ENCODE measurements at places on chromosomes 12 and 14.
A peak's percentile ranks its signal among the peaks of the same experiment; 100 is the strongest.

GRCh38 chr14:68844210-68844545, 51.3 kb upstream of the ZFP36L1 start:
- DNase-seq, result no peak

DNA sequence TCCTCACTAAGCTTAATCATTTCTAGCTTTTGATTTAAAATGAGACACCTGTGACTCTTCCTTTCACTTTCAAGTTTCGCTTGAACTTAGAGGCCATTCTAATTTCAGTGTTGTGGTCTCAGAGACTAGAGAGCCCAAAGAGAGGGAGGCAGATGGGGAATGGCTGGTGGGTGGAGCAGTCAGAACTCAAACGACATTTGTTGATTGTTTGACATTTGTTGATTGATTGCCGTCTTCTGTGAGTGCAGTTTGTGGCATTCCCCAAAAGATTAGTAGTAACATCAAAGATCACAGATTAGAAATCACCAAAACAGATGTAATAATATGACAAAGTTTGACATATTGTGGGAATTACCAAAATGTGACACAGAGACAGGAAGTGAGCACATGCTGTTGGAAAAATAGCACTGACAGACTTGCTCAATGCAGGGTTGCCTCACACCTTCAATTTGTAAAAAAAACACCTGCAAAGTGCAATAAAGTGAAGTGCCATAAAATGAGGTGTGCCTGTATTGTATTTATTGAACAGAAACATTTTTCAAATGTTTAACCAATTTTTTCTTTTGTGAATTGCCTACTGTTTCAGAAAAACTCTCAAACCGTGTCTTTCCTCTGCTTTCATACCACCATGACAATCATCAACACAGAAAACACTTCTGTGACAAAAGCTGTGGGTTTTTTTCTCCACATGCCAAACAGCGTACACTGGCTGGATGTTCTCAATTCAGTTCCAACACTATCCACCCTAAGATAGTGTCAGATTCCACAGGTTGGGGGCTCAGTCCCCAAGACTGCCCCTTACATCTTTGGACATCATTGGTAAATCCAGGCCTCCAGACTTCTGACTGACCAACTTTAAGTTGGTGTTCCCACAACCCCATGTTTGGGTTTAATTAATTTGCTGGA, 376.3 kb upstream of the RGS6 start:
- peak; percentile 79 for DNase-seq

GRCh38 chr12:24081606-24082005, 132.1 kb upstream of the SOX5 start:
- DNase-seq, result no peak

DNA sequence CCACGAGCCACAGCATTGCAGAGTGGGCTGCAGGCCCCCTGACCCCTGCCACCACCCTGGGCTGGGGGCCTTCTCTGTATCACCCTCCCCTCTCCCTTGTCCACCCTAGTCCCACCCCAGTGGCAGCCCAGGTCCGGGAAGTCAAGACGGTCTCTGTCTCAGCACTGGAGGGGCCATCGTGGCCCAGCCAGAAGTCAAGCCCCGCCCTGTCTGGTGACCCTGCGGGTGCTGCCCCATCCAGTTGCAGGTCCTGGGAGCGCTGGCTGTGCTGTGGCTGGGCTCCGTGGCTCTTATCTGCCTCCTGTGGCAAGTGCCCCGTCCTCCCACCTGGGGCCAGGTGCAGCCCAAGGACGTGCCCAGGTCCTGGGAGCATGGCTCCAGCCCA, 2.7 kb downstream of the PLD4 start:
- no peak for DNase-seq

DNA sequence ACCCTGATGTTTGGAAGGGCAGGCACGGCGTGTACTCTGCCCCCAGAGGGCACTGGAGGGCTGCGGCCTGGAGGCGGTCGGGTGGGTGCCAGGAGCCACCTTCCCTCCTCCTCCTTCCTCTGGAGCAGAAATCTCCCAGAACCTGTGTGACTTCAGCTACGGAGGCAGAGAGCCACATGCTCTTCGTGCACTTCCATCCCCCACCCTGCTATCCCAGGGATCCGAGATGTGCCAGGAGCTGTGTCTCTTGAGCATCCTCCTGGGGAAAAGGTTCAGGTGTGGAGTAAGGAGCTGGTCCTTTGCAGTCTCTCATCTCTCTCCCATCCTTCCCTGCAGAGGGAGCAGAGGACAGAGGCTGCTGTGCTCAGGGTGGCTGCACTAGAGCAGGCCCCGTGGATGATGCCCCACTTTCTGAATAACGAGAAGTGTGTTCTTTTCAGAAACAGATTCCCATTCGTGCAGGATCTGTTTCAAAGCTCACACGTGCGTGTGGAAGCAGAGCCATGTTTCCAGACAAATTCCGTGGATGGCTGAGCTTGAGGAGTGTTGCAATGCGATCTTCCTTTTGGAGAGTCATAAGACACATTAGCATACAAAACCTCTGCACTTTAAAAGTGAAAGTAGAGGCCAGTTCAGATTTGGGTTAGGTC, 162.9 kb downstream of the ADGRD1 start:
- no peak for DNase-seq

- DNase-seq, result no peak
These were observed 2.8 kb downstream of the FAM234B start for GRCh38 chr12:13046964-13047363.

- no peak for DNase-seq
These were observed 48.0 kb downstream of the ZFYVE1 start for GRCh38 chr14:72978856-72979255.

- no peak for DNase-seq
These were observed 65.9 kb upstream of the CDKN3 start for GRCh38 chr14:54330876-54331275.

GRCh38 chr12:7005311-7005710, 13.0 kb downstream of the LPCAT3 start:
- no peak for DNase-seq

DNA sequence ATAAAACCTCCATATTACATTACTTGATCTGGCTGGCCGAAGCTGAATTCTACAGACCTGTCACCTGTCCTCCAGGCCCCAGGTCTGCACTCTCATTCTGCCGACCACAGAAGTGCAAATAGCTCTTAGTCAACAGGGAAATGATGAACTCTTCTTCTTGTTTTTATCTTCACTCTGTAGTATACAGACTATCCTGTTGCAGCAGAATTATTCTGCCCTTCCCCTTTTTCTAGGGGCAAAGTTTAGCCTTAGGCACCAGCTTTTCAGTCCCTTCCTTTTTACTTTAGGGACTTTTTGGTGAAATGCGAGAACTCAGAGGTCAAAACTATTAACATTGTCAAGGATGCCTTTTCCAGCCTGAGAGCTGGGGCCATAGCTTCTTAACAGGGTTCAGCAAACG, 229.6 kb upstream of the EGLN3 start:
- DNase-seq, result no peak

GRCh38 chr12:45010059-45010458, 40.8 kb downstream of the DBX2 start:
- no peak for DNase-seq

DNA sequence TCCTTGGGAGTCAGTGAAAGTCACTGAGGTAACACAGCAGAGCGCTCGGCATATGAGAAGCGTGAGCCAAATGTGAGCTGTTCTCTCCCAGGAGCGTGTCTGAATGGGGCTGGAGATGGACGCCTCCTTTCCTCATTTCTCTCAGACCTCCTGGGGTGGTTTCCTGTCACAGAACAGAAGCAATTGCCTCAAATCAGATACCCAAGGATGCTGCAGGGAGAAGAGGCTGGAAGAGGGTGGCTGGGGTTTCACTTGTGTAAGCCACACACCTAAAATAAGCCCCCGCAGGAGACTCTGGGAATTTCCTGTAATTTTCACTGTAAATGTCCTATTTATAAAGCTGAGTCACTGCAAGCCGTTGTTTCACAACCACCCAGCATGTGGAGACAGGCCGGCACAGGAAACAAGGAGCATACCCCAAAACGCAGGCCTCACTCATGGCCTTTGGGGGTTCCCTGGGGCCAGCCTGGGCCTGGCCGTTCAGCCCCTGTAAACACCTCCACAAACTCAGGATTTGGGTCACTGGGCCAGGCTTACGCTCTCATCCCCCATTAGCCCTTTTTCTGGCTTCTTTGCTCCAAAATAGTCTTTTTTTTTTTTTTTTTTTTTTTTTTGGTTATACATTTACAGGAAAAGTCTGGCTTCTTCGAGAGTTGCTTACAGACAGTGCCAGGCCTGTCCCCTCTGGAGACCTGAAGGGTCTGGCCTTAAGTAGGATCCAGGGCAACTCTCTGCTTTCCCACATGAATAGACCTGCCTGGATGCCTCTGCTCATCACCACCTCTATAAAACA, 55.3 kb downstream of the VCPKMT start:
- DNase-seq, result peak; percentile 76

- no peak for DNase-seq
These were observed 61.0 kb upstream of the DNM1L start for GRCh38 chr12:32618115-32618514.

- no peak for DNase-seq
These were observed 303 bp downstream of the GAPDH start for GRCh38 chr12:6534695-6534944.

DNA sequence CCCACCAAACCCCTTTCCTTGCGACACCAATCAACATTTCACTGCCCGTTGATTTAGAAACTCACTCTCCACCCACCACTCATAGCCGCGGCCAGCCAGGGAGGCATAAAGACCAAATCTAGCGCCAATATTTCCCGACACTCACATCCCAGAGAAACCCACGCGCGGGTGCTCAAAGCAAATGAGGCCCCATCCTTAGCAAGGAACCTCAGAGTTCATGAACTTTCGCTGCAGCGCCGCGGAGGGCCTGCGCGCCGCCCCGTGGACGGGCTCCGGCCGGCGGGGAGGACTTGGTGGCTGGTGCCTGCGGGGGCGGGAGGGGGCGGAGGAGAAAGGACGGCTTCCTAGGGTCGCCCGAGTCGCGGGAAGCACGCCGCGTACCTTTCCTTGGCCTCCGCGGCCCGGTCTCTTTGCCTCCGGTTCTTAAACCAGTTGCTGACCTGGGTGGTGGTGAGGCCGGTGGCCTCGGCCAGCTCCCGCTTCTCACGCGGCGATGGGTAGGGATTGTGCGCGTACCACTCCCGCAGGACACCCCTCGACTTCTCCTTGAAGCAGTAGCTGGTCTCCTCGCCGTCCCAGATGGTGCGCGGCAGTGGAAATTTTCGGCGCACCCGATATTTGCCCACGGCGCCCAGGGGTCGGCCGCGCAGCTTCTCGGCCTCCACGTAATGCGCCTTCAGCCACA, 886 bp downstream of the SIX1 start:
- DNase-seq, result no peak

GRCh38 chr14:35406506-35407305, 2.2 kb upstream of the NFKBIA start:
- DNase-seq, result peak; percentile 66

DNA sequence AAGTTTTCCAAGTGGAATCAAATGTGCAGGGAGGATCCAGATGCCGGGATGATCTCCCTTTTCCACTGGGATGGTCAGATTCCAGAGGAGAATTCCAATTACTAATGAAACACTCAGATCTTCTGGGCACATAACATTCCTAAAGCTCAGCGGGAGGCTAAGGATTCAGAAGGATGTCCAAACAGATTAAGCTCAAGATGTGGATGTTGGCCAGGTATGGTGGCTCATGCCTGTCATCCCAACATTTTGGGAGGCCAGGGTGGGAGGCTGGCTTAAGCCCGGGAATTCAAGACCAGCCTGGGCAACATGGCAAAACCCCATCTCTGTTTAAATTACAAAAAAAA, 62.0 kb upstream of the PNMA1 start:
- no peak for DNase-seq

- no peak for DNase-seq
These were observed 40.1 kb downstream of the NGB start for GRCh38 chr14:77230914-77231313.

DNA sequence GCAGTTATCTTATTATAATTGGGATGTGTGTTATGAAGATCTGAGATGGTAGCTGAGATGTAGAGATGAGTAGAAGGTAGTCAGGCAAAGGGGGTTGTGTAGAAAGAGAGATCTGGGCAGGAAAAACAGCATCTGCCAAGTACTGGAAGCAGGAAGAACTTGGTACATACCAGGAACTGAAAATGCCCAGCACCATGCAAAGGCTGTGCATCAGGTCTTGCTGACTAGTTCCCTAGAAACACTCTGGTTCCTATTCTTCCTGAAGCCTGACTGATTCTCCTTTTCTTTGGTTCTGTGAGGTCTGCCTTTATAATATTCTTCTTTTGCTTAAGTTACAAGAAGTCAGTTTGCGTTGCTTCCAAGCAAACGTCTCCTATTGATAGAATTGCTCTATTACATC, 6.7 kb upstream of the NFATC4 start:
- DNase-seq, result no peak

DNA sequence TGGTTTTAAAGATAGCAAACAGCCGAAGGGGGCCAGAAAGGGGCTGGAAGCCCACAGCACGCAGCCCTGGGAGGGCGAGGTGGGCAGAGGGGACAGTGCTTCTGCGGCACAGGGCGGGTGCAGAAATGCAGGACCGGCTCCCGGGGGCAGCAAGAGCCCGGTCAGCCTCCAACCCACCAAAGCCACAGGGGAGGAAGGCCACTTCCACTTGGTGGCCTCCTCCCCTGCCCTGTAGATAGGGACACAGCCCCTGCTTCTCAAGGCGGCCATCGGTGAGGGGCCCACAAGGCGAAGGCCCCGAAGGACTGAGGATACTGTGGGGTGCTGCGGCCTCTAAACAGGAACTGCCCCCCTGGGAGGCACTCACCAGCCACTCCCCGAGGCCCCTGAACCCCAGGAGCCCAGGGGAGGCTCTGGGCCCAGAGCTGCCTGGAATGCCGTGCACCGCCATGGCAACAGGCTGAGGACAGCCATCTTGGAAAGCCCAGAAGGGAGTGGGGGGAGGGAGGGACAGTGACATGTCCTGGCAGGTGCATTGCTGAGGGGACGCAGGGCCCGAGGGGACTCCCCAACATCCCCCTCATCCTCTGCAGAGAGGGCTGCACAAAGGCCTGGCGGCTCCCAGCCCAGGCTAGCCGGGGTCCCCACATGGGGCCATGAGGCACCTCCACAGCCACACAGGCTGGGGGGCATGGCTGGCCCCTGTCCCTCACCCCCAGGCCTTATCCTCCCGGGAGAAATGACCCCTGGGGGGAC, 114.7 kb downstream of the NCOR2 start:
- no peak for DNase-seq

DNA sequence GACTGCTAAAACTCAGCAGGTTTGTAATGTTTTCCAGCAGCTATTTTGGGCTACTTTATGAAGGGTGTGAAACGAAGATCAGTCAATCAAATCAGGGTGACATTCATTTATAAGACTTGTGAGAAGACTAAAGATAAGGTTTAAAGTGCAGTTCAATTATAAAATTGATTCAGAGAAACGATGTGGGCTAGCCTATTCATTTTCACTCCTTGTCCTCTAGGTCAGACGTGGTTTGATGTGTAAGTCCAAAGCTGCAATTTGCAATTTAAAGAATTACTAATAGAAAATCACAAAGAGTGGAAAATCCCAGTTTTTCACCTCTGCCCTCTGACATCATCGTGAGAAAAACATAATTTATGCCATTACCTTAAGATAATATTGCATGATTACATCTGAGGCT, 243.5 kb upstream of the NOVA1 start:
- no peak for DNase-seq

- DNase-seq, result no peak
These were observed 76.5 kb upstream of the MED13L start for GRCh38 chr12:116353958-116354357.
